ENCODE measurements at places on chromosomes 5 and 9. TPM values are rescaled to one million over a fixed set of nuclear protein-coding genes. Genes with fewer than 3 reads are reported as not detected.

DNA sequence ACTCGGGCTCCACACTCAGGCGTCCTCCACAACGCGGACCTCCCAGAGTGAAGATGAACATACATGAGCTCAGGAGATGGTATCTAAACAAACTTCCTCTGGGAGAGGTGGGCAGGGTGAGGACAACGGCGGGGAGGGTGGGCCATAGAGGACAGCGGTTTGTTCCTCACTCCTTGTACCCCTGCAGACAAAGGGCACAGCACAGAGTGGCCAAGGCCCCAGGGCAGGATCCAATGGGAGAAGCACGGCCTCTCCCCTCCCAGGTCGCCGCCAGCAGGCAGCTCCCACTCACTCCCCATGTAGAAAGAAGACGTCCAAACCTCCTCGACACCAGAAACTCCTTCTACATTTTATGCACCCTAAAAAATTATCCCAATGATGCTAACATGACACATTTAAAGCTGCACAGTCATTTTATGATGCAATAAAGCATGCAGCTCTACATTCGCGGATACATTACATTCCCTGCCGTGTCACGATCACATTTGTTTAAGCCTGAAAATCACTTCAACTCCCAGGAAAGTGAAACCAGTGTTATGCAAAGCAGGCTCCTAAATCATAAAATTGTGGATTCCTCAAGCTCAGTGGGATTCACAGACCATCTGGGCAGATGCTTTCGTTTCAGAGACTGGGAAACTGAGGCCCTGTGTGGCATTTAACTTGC lies 87.5 kb upstream of the SARDH start:
- no peaks in the 10 kb centered on the region for H3K4me1 ChIP-seq
- H3K4me3 ChIP-seq = no peak overlapping the region
- no peak overlapping the region for H3K27ac ChIP-seq
- H3K27me3 ChIP-seq = no peaks in the 10 kb centered on the region
- no peak for DNase-seq

DNA sequence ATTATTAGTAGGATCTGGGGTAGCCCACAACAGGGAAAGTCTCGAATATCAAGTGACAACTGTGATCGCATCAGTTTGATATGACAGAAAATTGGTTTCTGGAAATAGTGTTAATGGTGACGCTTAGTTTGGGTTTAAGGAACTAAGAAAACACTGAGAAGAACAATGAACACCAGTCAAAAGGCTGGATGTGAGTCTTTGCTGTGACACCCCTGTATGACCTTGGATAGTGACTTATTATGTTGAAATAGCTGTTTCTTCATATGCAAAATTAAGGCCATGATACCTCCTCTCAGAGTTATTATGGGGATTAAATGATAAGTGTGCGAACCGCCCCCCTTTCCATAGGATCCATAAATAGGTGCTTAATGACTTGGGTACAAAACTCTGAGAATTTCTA lies 926 bp downstream of the DNAJC25 start:
- H3K27ac ChIP-seq = peak overlapping the region; percentile 82
- peak overlapping the region; percentile 95 for H3K4me3 ChIP-seq
- peaks cover 20% of the 10 kb centered on the region for H3K4me1 ChIP-seq
- no peak for DNase-seq
- no peaks in the 10 kb centered on the region for H3K27me3 ChIP-seq
- no peaks in the 10 kb centered on the region for H3K36me3 ChIP-seq

- no peaks in the 10 kb centered on the region for H3K27me3 ChIP-seq
- DNase-seq = no peak
- H3K4me1 ChIP-seq = peaks cover 86% of the 10 kb centered on the region
- no peaks in the 10 kb centered on the region for H3K36me3 ChIP-seq
Observed at GRCh38 chr5:157267761-157268480, 2.0 kb downstream of the CYFIP2 start.

- H3K27me3 ChIP-seq = no peaks in the 10 kb centered on the region
- DNase-seq = no peak
- peaks cover 6% of the 10 kb centered on the region for H3K36me3 ChIP-seq
- peaks cover 15% of the 10 kb centered on the region for H3K4me1 ChIP-seq
- no peak overlapping the region for H3K27ac ChIP-seq
Observed at GRCh38 chr5:173099461-173099860, 43.3 kb downstream of the CREBRF start.

GRCh38 chr9:68974901-68975300 lies 39.0 kb downstream of the PRKACG start:
- H3K27me3 ChIP-seq = no peaks in the 10 kb centered on the region
- no peak overlapping the region for H3K4me3 ChIP-seq
- peaks cover 12% of the 10 kb centered on the region for H3K4me1 ChIP-seq
- DNase-seq = no peak
- no peaks in the 10 kb centered on the region for H3K36me3 ChIP-seq

Gene DENND1A
- 15.0 TPM for total RNA-seq

Gene C5orf52
- not detected for total RNA-seq

Gene SLC23A1
- 0.33 TPM for total RNA-seq
